ENCODE measurements at places on chromosomes 5 and 9.

GRCh38 chr9:108104991-108105390 lies 615.4 kb upstream of the KLF4 start:
- DNase-seq: no peak

DNA sequence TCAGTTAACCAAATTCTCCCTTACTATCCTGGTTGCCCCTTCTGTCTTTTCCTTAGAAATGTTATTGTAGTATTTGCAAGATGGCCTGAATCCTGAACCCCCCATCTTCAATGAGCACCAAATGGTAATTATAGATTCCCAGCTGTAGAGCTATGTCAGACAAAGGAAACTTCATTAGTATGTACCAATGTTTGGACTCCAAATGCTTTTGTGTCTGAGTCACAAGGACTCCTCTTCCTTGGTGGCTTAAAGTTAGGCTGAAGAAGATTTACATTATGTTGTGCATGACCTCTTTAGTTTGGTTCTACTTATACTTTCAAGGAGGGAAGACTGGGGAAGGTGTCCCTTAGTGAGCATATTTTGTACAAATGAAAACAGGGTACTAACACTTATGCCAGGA lies 105.9 kb upstream of the CDKN2B start:
- DNase-seq: no peak

DNA sequence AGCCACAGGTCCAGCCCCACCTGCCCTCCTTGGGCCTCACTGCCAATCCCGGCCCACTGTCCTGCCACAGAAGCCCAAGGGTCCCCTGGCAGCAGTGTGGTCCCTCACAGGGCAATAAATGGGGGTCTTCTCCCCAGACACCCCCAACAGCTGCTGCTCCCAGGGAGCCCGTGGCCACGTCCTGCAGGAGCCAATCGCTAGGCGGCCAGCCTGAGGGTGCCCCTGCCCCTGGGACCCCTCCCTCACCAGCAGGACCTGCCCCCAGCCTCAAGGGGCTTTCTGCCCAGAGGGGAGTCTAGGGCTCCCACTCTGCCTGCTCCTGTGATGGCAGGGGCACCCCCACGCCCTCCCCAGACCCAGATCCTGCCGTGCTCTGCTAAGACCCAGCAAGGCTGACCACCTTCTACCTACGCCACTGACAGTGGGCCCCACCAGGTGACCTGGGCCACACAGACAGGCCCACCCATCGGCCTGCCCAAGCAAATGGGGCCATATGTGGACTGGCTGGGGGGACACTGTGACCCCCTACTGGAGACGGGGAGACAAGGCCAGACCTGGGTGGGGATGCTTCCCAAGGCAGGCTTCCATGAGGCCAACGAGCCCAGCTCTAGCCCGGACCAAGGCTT lies 17.0 kb downstream of the NOTCH1 start:
- DNase-seq: no peak

DNA sequence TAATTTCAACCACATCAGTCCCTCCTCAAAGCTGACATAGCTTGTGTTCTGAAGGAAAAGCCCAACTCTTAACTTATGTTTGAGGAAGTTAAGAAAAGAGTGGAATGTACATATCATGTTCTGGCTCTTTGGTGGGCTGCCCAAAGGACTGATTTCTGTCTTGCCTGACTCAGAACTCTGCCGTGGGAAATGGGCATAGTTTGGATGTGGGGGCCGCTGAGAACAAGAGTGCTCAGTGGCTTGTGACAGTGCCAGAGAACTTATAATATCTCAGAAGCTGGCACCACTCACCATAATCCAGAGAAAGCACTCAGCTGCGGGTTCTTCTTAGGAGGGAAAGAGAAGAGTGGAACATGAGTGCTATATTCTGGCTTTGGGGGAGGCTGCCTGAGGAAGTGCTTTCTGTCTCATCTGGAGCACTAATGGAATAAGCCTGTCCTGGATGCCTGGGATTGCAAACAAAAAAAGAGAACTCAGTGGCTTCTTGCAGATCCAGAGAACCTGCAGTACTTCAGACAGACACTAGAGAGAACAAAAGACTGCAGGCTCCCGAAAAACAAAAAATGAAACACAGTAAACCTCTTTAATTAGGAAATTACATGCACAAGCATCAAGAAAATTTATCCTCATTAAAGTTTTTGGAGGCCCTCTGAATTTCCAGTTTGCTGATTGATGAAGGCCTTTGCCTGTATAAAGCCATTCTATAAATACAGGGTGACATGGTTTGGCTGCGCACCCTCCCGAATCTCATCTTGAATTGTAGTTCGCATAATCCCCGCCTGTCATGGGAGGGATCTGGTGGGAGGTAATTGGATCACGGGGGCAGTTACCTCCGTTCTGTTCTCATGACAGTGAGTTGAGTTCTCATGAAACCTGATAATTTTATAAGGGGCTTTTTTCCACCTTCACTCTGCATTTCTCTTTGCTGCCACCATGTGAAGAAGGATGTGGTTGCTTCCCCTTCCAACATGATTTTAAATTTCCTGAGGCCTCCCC lies 207.0 kb downstream of the DMAC1 start:
- DNase-seq: no peak

GRCh38 chr9:88835038-88835466 lies 156.2 kb upstream of the S1PR3 start:
- DNase-seq: no peak

DNA sequence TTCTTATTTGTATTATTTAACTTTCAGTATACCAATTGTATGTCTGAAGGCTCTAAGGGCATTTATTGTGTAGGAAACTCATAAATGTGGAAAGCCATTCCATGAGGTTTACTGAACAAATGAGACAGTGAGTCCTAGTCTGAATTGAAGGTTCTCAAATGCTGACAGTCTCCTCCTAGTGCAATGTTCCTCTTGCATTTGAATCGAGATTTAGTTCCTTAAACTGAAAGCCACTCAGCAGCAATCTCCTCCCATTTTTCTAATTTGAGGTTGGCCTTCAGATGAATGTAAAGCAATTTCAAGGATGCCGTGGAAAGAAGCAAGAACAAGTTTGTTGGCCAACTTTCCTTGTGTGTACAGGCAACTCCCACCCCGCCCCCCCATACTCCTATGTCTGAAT lies 493.2 kb upstream of the KLF4 start:
- no peak for DNase-seq

- DNase-seq: no peak
Observed at GRCh38 chr9:121887553-121888437, 205.3 kb downstream of the TTLL11 start.

- DNase-seq: no peak
Observed at GRCh38 chr5:5481206-5481605, 58.7 kb downstream of the ICE1 start.

- no peak for DNase-seq
Observed at GRCh38 chr9:34253460-34253837, 74.6 kb downstream of the UBAP1 start.

DNA sequence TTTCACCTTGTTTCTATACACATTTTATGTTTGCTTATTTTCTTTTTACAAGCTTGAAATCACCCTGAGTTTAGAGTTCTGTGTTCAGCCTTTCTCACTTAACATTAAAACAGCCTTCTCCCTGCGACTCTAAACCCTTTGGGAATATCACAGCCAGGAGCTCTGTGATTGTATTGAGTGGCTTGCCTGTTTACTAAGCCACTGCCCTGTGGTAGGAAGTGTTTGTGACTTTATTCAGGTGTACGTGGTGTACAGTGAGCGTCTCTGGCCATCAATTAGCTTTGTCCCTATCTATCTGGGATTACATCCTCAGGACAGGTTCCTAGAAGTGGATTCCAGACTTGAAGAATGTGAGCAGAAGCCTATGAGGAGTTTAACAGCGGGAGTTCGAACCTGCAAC lies 11.0 kb upstream of the NEURL1B start:
- no peak for DNase-seq

DNA sequence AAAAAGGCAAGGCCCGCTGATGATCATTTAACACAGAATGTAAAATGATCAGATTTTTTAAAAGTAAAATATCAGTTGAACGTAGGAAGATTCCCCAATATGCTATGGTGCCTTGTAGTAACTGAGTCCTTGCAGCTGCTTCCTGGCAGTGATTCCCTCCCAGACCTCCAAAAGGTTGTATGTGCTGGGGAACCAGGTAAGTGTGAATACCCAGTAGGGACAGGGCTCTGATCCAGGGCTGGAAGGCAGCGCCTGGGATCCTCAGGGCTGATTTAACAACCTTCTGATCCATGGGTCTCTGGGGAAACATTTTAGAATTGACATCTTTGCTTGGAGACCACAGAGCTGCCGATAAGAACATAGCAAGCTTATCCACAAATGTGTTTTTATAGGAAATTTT lies 76.7 kb upstream of the IL6ST start:
- no peak for DNase-seq

DNA sequence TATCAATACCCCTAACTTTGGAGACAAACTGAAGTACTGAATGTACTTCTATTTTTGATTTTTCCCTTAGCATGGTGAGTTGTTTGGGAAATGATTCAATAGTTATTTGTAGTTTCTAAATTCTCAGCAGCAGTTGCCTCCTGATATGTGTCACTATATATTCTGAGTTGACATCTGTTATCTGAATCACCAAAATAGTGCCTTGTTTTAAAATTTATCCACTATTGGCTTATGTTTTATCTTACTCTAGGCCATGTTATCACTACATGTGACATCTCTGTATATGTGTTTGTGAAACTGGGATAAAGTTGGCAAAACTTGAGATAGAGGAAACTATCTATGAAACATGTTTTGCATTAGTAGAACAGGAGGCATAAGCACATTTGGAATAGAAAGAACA lies 317.6 kb downstream of the TLE4 start:
- DNase-seq: no peak

GRCh38 chr5:17221843-17222636 lies 4.6 kb downstream of the BASP1 start:
- no peak for DNase-seq

DNA sequence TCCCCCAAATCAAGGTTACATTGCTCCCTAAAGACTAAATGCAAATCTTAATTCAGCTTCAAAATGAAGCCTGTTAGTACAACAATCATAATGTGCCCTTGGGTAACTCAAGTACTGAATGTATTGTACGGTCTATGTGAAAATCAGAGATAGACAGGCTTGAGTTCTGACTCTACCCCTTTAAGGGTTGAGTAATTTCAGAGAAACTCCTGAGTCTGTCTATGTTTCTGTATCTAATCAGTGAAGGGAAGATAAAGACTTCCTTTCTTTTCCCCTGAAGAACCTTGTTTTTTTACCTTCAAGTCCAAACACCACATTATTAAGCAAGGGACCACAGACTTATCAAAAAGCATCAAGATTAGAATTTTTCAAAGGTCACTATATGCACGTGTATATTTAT lies 108.2 kb downstream of the MPDZ start:
- no peak for DNase-seq

DNA sequence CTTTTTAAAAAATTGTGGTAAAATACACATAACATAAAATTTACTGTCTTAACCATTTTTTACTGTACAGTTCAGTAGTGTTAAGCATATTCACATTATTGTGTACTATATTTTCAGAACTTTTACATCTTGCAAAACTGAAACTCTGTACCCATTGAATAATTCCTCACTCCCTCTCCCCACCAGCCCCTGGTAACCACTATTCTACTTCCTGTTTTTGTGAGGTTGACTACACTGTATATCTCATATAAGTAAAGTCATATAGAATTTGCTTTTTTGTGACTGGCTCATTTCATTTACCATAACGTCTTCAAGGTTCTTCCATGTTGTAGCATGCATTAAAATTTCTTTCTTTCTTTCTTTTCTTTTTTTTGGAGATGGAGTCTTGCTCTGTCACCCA lies 87.0 kb downstream of the LNPEP start:
- DNase-seq: no peak

- DNase-seq: no peak
Observed at GRCh38 chr9:116516456-116516855, 170.6 kb upstream of the TRIM32 start.

GRCh38 chr9:128412120-128412790 lies 8.4 kb upstream of the CERCAM start:
- no peak for DNase-seq

- DNase-seq: no peak
Observed at GRCh38 chr9:82247318-82247717, 258.7 kb downstream of the SPATA31D1 start.

DNA sequence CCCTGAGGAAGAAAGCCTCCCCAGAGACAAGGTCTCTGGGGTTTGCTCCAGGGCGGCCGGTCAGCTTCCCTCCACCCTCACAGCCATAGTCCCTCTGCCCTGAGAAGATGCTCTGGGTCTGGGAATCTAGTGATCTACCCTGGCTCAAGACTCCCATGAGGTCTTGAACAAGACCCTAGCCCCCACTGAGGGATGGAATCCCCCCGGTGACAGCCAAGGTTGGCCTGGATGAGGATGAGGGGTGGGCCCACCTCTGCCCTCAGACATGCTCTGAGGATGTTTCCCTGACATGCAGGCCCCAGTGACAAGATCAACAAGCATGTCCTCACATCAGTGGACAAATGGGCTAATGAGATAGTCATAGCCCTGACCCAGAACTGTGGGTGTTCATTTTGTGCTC lies 138.6 kb downstream of the C5orf15 start:
- DNase-seq: no peak

DNA sequence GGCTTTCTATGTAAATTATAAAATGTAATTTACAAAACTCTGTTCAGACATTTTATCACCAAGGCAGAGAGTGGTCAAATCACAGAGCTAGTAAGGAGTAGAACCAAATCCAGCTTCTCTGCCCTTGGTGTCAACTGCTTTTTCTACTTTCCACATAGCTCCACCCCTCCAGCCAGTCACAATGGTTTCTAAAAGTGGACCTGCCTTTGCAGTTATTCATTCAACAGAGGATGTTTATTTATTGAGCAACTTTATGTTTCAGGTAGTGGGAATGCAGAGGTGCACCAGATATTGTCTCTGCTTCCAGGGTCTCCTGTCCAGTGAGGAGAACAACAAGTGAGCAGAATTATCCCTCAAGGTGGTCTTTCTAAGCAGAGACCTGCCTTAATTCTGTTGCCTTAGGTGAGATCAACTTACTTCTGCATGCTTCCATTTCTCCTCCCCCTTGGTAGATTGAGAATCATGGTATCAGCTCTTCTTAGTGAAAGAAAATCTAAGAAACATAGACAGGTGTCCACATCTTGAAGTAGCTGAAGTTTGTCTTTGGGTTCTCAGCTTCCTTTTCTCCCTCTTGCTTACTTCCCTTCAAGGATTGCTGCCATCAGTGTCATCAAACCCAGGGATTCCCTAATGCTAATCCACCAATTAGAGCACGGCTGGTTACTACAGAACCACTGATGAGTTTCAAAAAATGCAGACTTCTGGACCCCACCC lies 17.2 kb upstream of the PDCD1LG2 start:
- no peak for DNase-seq

DNA sequence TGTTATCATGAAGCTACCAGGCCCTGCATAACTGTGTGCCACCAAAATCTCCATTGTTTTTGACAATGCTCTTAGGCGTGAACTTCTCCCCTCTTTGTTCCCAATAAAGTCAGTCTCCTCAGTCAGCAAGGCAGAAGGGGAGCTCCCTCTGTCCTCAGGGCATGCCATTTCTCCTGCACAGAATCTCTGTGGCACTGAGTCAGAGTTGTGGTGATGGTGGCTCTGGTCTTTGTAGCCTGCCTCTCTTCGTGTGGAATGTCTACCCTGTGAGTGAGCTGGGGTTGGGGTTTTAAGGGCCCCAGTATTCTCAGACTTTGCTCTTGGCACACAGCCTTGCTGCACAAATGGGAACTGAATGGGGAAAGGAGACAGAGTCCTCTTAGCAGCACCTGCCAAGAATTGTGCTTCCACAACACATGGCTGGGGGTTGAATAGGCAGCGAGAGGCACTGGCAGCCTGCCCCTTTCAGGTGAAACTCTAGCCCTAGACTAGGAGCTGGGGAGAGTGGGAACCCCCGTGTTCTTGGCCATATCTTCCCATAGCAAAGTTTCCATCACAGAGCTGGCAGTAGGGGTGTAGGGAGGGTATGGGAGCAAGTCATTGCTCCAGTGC lies 146.6 kb downstream of the SH3GL2 start:
- DNase-seq: no peak

GRCh38 chr5:38494175-38494574 lies 62.3 kb downstream of the LIFR start:
- DNase-seq: no peak
